ENCODE measurements at places on chromosomes 3 and 15.
A peak's percentile ranks its signal among the peaks of the same experiment; 100 is the strongest.

- DNase-seq: peak; percentile 58
These were observed 32.5 kb downstream of the PARP15 start for GRCh38 chr3:122609798-122610559.

GRCh38 chr3:113575206-113575605, 42.9 kb downstream of the SIDT1 start:
- no peak for DNase-seq

- DNase-seq: no peak
These were observed 2.8 kb upstream of the ABHD2 start for GRCh38 chr15:89085289-89085926.

GRCh38 chr3:14434498-14435151, 32.2 kb downstream of the SLC6A6 start:
- DNase-seq: no peak

DNA sequence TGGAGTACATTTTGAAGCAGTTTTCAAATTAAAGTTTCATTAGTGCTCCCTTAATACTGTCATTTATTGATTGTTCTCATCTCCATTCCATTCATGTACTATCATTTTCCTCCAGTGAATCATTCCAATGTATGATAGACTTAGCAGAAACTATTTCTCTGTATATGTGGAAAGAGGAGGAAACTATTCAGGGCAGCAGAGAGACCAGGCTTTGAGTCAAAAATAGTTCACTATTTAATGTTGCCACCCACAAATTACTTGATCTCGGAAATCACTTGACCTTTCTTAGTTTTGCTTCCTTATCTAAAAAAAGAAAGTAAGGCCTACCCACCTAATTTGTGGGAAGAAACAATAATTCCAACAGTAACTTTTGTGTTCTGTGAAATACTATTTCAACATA, 610.5 kb upstream of the ZNF385D start:
- DNase-seq: no peak

- no peak for DNase-seq
These were observed 97.3 kb upstream of the LRIG1 start for GRCh38 chr3:66598168-66598567.

DNA sequence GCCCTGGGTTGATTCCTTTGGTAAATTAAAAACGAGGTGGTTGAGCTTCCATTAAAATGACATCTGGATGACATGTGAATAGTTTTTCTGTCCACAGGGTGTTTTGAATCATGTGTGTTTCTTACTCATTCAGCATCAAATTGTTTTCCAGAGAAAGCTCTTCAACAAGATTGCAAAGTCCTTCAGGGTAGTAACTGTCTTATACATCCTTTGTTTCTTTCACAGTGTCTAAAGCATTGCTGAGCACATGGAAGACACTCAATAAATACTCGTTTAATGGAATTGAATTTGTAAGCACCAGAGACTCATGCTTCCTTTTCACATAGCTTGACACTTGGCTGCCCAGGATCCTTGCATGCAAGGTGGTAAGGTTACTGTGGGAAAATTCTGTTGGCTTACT, 223.1 kb upstream of the CNTN6 start:
- DNase-seq: no peak

- DNase-seq: no peak
These were observed 847.2 kb downstream of the TUSC7 start for GRCh38 chr3:117556646-117557407.

GRCh38 chr15:67879440-67880129, 39.7 kb upstream of the RNU6-1 start:
- DNase-seq: no peak

DNA sequence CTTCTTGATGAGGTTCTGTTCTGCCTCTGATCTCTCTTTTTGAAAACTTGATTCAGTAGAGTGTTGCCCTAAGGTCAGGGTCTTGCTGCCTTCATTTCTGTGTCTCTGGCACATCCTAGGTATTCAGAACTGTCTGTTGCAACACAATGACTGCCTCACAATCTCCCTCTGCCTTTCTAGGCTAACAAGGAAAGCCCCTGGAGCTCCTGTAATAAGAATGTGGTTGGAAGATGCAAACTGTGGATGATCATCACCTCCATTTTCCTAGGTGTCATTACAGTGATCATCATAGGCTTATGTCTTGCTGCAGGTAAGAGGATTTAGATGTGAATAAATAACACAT, 7.0 kb downstream of the C3orf52 start:
- no peak for DNase-seq

DNA sequence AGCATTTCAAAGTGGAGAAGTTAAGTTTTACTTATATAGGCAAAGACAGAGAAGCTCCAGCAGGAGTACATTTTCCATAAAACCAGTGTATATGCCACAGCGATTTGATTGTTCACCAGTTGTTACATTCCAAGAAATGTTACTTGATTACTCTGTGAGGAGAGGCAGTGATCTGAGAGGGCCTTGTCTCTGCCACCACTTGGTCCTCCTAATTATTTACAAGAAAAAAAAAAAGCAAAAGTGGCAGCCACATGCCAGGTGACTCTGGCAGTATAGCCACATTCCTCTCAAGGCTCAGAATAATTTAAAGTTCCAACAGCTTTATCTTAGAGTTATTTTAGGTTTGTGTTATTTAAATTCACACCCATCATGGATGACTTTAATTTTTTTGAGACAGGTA, 1077.8 kb downstream of the ZPLD1 start:
- no peak for DNase-seq

DNA sequence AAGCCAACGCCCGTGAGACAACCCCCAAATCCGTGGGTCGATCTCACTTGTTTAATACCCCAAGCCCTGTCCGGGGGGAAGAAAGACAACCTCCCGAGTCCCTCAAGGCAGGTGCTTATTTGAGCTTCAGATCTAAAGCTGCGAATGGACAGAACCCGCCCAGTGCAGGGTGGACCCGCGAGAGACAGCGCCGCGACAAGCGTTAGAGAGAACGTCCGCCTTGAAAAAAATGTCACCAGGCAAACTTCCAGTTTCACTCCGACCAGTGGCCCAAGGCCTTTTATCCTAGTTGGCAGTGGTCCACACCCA, 740 bp upstream of the OXSR1 start:
- DNase-seq: no peak

DNA sequence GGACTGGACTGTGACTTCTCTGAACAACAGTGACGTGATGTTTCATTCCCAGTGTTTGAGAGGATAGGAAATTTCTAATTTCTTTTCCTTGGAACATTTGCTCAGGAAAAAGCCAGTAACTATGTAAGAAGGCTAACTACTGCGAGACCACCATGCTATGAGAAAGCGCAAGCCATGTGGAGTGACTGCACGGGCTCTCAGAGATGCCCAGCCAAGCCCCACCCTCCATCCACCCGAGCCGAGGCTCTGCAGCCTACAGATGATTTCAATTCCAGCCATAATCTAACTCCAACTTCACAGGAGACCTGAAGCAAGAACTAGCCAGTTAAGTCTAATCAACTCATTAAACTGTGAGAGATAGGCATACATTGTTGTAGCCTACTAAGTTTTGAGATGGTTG, 124.3 kb downstream of the GREM1 start:
- no peak for DNase-seq

- DNase-seq: no peak
These were observed 62.7 kb upstream of the BLM start for GRCh38 chr15:90654233-90655136.

DNA sequence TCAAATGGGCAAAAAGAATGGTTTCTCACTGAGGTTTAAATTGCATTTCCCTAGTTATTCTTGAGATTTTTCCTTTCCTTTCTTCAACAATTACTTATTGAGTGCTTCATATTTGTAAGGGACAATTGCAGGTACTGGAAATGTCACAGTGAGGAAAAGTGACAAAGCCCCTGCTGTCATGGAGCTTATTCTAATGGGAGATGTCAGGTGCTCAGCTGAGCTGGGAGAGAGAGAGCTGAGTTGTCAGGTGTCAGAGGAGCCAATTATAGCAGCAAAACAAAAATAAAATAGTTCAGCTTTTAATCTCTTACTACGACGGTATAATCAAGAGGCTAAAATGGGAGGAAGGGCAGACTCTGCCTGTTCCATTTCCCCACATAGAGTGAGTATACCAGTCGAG, 42.0 kb downstream of the CD86 start:
- no peak for DNase-seq

DNA sequence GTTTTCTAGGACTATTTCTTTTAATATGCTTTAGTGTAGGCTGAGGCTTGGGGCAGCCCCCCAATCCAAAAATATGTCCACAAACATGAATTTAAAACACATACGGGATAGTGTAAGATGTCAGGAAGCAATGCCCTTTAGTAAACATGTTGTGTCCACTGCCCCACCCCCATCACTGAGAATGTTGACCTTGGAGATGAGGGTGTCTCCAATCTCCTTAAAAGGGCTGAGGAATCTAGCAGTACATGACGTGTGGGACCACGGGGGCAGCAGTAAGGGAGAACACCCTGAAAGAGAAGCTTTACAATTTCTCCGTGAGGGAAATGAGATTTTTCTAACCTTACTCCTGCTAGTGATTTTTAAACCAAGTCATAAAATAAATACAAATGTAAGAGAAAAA, 84.7 kb downstream of the SQOR start:
- no peak for DNase-seq

DNA sequence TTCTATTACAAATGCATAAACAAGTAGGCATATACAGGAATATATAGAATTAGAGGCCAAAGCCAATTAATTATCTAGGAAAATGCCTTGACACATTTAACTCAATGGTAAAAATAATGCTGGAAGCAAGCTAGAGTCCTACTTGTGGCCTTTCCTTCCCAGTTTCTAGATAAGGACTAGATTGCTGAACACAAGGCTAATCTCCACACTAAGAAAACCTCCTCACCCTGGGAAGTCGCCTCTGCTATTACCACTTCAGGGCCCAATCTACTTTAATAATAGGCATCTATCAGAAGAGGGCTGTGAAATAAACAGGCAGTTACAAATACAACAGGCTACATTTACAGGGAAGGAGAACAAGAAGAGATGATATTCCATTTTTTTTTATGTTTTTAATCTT, 80.5 kb upstream of the PRICKLE2 start:
- DNase-seq: no peak

DNA sequence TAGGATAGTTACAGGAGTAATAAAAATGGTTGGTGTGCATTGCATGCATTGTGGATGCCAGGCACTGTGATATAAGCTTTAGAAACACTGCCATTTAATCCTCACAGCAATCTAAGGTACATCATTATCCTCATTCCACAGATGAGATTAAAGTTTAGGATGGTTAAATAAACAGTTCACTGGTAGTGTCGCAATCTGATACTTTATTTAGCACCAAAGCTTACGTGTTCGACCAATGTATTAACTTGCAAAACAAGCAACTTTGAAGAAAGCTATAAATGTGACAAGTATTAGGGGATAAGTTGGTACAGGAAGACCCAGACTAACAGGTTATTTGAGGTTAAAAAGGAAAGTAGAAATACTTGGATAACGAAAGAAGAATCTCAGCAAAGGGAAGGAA, 150.5 kb upstream of the ZNF385D start:
- DNase-seq: no peak

DNA sequence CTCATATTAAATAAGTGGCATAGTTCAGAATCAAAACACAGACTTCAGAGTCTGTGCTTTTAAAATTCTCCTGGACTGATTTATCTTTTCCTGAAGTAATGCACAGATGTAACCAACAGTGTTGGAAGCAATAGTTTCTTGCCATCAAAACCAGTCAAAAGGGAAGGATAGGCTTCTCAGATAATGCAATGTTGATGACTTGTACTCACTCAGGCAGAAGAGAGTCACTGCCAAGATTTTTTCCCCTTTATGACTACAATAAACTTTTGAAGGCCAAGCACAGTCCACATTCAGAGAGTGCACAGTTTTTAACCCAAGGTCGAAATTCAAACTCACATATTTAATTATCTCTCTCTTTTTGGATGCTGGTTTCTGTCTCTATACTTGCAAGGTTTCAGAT, 305.0 kb upstream of the SGO1 start:
- no peak for DNase-seq

DNA sequence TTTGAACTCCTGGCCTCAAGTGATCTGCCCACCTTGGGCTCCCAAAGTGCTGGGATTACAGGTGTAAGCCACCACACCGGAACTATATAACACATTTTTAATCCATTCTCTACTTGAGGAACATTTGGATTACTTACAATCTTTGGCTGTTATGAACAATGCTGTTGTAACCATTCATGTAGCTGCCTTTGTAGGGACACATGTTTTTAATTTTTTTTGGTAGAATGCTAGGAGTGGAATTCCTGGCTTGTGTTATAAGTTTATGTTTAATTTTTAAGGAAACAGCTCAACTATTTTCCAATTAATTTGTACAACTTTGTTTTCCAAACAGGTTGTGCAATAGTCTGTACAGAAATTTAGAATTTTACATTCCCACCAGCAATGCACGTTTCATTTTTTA, 51.7 kb downstream of the GPR149 start:
- DNase-seq: no peak

- no peak for DNase-seq
These were observed 120.7 kb upstream of the WNT7A start for GRCh38 chr3:14000556-14000955.

DNA sequence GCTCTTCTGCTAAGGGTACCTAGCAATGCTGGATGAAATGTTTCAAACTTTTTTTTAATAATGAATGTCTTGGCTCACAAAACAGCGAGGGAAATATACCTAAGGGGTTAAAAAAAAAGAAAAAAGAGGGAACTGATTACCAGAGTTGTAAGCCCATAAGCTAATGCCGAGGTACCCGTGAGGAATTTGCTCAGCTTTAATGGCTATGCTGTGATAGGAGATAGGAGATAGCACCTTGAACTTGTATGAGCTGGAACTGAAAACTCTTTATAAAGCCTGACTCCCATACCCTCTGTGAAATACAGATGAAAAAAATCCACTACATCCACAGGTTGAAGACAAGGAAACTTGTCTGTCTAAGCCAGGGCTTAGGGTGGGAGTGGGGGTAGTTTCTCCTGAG, 13.9 kb downstream of the GRAMD1C start:
- DNase-seq: no peak

GRCh38 chr3:190032923-190033322, 87.8 kb downstream of the P3H2 start:
- no peak for DNase-seq

DNA sequence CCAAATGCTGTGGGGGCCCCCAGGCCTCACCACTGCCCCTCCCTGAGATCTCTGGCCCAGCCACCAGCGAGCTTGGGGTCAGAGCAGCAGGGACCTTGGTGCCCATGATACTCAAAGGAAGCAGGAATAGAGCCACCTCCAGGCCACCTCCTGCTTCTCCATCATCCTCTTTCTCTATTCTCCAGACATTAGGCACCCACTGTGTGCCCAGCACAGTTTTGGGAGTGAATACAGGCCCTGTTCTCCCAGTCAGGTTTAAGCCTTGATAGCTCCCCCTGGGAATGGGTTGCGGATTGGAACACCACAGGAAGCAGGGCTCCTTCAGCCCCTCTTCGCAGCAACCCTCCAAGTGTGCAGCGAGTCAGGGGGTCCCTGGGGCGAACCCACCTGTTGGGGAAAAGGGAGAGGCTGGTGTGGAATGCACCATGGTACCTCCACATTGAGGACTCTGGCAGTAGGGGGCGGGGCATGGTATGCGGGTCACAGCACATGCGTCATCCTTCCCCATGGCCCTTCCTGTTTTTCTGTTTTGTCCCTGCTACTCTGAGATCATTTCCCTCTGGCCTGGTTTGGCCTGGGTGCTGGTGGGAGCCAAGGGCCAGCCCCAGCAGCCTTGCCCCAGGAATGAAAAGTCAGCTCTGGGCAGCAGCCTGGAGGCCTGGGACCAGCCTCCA, 14.2 kb upstream of the SEMA3B start:
- DNase-seq: no peak

- DNase-seq: peak; percentile 76
These were observed at the start of gene UBE2E2 for GRCh38 chr3:23202921-23203707. UBE2E2 (plus strand) TSS chr3:23203327.

- no peak for DNase-seq
These were observed 46.3 kb upstream of the INSYN1 start for GRCh38 chr15:73799466-73799865.

All from activated T-cell treated with anti-CD3 and anti-CD28 coated beads, Interleukin-2, amount 50 U/mL, for 24 hours (primary cell).